Thyroid gland (tissue), 4 donors: ENCODE measurements at places on chromosomes 3 and 15.

GRCh38 chr15:56699743-56700142 is 33.6 kb downstream of the ZNF280D start:
- DNase-seq: no peak

DNA sequence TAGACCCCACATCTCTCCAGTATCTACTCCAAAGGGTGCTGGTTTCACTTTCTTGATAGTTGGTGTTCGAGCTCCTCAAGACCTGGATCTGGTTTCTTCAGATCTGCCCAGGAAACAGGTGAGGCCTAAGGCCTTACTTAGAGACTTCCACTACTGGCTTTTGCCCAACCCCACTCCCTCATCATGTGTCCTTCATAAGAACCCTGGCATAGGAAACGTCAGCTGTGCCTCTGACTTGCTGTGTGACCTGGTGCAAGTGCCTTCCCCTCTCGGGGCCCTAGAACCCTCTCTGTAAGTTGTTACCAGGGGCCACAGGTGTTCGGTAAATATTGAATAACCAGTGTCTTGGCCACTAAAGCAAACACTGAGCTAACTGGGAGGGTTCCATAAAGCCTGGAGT is 3.9 kb downstream of the OXTR start:
- no peak for DNase-seq

- no peak for DNase-seq
Observed at GRCh38 chr15:89379251-89379695, 44.6 kb upstream of the POLG start.

GRCh38 chr3:149432149-149432548 is 42.3 kb upstream of the TM4SF4 start:
- no peak for DNase-seq

DNA sequence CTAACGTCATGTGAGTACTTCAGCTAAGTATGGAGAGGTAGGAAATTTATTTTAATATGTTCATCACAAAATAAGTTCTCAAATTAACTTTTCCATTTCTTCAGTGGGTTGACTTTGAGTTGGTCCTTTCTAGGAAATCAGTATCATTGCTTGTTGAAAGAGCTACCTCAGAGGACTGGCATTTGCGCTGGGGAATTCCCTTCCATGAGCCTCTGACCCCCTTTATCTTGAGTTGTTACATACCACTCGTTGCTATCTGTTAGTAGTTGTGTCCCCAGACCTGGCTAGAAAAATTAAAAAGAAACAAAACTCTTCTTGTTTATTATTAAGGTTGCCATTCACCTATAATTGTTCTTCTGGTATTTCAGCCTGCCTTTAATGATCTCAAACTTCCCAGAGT is 96.8 kb upstream of the ROBO2 start:
- DNase-seq: no peak

- DNase-seq: no peak
Observed at GRCh38 chr3:59043391-59043790, 6.4 kb downstream of the CFAP20DC start.

- no peak for DNase-seq
Observed at GRCh38 chr3:29186131-29186599, 94.7 kb upstream of the RBMS3 start.

DNA sequence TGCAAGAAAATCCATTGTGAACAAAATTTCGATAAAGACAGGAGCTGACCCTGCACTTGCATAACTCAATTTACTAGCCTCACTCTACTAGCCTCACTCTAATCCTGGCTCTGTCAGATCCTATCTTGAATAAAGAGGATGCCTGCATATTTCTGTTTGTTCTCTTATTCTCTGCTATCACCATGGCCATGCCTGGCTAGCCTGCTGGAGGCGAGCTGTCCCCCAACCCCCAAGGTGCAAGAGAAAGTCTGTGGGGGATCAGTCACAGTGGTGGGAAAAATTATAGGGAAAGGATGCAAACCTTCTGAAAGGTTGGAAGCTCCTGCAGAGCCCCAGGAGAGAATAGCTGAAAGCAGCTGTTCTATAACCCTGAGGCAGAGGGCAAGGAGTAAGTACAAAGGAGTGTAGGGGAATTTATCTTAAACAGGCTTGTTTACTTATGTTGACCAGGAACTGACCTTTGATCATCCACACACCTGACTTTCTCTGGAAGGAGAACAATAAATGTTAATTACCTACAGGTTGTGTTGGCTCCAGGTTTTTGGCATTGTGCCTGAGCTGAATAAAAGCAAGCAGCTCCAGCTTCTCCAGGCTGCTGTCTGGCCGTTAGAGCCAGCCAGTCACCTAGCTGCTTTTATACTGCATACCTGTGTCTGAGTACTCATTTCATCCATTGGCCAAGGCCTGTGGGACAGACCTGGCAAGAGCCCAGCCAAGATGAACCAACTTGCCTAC is 137.7 kb upstream of the RASGRP1 start:
- DNase-seq: peak; percentile 43

GRCh38 chr15:68989541-68990230 is 24.8 kb upstream of the NOX5 start:
- no peak for DNase-seq

DNA sequence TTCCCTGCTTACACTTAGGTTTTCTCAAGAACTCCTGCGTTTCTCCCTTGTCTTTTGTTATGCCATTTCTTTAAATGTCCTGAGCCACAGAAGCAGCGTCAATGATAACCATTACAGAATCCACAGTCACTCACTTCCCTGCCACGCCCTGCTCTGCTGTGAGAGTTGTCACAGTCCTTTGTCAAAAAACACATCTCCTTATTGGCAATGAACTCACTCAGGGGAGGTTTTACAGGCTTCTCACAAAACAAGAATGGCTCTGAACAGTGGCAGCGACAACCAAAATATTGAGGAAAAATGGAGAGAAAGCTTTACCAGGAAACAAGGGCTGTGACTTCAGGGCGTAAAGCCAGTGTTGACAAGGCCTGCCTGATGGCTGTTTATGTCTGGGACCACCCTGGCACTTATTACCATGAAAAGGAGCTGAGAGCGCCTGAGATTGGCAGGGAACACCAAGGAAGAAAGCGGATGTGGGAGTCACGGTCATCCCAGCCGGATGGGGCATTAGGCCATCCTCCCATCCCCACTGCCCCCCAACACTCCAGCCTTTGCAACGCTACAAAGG is 111.5 kb downstream of the ADAMTS9 start:
- DNase-seq: no peak

GRCh38 chr15:45458746-45459403 is 63.7 kb downstream of the SLC30A4 start:
- peak; percentile 70 for DNase-seq

DNA sequence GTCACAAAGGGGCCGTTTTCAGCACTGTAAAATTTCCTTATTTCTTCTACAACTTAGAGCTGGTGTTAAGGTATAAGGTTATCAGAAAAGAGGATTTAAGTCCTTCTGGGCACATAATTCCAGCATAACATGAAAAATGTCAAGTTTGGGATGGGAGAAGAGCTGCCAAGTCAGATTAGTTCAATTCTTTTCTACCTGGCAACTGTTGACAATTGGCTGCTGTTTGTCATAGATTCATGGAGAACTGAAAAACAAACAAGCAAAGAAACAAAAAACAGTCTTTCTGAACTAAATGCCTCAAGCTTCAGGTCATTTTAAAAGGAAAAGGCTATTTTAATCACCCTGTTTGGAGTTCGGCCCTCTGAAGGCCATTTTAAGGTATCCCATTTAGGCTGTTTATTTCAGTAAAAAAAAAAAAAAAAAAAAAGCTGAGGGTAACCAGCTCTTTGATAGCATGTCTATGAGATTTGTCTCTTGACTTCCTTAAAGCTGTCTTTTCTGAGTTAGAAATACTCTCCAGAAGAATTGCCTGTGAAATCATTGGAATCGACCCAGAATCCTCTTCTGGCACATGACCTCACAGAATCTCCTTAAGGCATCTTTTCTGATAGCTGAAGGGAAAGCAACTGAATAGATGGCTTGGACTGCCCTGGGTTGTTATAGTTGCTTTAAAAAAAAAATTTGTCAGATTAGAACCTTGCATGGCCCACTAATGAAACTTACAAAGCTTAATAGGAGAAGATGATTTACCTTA is 173.3 kb downstream of the SEMA6D start:
- no peak for DNase-seq

- no peak for DNase-seq
Observed at GRCh38 chr15:44738340-44738984, 2.1 kb downstream of the TRIM69 start.

GRCh38 chr3:195255176-195255500 is 15.8 kb downstream of the XXYLT1 start:
- DNase-seq: no peak

- DNase-seq: no peak
Observed at GRCh38 chr3:11080492-11080891, 73.8 kb upstream of the HRH1 start.

DNA sequence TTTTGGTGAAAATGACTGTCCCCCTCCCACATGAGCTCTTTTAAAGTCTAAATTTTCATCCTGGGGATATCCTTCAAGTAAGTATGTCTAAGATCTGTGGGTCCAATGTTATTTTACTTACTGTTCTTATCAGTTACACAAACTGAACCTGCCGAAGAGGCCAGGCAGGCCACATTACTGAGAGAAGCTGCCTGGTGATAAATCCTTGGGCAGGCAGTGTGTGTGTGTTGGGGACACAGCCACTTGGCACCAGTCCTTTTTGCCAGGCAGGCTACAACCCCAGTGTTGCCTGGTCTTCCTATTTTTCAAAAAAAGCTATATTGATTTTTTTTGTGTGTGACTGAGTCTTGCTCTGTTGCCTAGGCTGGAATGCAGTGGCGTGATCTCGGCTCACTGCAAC is 50.6 kb upstream of the RASA2 start:
- DNase-seq: no peak

GRCh38 chr15:101044625-101045235 is 125.6 kb downstream of the LRRK1 start:
- DNase-seq: no peak

DNA sequence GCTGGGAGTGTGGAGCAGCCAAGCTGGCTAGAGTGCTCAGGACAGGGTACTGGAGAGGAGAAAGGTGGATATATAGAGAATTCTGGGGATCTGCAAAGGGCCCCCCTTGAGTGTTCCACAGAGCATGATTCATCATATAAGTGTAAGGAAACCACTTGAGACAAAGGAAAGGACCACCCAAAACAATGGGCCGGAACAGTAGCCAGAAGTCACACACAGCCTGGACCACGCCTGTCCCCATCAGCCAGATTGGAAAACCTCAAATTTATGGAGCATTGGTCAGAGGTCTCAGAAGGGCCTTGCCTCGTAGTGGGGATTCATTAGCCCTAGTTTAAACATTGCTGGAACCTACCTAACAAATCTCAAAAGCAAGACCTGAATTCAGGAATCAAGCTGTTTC is 4.9 kb upstream of the KNSTRN start:
- no peak for DNase-seq
